GM12892 (cell line): ENCODE measurements at places on chromosomes 4 and X.
A peak's percentile ranks its signal among the peaks of the same experiment; 100 is the strongest.

DNA sequence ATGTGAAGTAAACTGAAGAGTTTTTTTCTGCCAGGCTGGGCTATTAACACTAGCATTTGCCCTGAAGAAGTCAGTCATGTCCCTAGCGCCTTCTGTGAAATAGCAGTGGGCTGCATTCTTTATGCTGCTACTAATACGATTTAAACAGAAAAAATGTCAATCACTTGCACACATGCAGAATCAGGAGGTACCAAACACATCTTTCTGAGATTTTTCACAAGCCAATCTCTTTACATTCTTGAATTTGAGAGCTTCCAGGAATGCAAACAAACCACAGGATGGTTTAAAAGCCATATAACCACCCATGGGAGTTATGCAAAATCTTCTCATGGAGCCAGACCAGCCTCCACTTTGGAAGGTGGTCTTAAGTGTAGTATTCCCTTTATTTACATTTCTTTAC lies 220.1 kb downstream of the IQCM start:
- no peak for DNase-seq

- no peak for DNase-seq
Observed at GRCh38 chr4:147108409-147108808, 162.7 kb upstream of the TTC29 start.

DNA sequence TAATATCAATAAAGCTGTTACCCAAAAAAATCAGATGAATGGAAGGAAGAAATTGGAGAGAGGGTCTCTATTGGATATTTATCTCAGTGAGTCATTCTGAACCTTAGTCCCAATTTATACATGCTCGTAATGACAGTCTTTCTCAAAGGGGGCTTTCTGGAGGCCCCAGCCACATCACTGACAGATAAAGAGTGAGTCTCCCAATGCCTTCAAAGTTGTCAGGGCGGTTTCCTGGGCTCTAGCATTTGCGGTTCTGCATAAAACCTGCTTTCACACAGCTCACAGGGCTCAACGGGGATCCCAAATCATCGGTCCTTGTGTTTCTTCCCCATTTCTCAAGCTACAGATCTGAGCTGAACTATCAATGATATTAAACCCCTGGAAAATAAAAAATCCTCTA lies 17.3 kb downstream of the TCEANC start:
- DNase-seq: no peak

DNA sequence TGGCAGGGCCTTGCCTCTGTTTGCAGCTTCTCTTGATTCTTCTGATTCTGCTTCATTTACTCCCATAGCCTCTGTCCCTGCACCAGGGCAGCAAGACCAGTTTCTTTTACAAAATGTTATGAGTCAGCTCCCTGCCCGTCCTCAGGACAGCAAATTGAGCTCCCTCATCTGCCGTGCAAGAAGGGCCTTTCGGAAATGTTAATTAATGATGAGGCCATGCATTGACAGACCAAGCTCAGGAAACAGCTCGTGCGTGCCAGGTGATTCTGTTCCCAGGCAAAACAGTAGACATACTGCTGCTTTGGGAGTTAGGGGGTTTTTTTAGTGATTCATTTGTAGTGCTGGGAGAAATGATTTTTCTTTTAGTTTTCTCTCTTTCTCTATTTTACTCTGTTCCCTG lies 231.7 kb downstream of the FBXW7 start:
- no peak for DNase-seq

DNA sequence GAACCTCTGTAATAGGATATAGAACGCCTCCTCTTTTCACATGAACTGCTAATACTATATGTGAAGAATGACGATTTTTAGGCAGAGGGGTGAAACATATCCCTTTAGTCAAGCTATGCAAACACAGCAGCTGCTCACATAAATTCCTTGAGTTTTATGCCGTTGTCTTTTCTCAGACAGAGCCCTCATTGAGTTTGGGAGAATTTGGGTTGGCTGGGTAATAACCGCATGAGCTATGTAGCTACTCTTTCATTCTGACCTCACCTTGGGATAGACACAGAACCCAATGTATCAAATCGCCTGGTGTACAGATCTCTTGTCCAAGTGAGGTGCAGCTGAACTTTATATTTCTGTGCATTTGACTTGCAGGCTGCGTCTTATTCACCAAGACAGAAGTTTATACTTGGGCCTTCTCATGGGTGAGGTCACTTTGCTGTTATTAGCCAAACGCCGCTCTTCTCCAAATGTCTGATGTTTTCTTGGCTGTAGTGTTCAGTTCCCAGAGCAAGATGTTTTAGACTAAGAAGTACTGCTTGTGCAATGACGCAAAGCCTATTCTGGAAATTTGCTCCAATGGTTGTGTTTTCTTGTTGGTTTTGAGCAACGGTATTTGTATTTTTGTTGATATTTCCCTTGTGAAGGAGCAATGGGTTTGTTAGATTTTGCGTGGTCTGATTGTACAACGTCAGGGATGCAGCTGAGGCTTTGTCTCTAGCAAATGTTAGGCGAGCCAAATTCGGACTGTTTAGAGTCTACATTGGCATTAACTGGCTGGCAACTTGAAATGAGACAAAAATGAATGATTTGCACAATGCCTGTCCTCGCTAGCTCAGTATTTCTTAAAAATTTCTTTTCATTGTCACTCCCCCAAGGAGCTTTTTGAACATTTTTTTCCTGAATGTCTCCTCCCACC lies 11.2 kb upstream of the SPARCL1 start:
- DNase-seq: no peak

- no peak for DNase-seq
Observed at GRCh38 chr4:23814996-23815660, 74.7 kb downstream of the PPARGC1A start.

DNA sequence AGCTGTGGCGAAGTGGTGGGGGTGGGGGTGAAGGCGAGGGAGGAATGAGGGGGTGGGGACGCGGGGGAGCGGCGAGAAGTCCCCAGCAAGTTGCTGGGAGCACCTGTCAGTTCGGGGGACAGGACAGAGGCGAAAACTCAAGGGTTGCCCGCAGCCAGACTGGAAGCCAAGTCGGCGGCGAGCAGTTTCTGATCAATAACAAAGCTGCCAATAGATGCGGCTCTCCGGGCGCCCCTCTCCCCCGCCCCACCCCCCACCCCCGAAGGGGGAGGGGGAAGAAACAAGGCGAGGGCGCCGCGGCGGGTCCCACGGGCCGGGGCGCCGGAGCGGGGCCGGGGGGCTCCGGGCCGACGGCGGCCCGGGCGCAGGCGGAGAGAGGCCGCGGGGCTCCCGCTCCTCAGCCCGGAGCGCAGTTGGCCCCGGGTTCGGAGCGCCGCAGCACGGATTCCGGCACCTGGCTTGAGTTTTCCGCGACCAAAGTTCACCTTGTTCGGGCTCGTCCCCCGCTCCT lies 379 bp downstream of the PDGFC start:
- peak; percentile 8 for DNase-seq

GRCh38 chrX:37765507-37765906 lies 14.4 kb upstream of the CYBB start:
- DNase-seq: no peak

DNA sequence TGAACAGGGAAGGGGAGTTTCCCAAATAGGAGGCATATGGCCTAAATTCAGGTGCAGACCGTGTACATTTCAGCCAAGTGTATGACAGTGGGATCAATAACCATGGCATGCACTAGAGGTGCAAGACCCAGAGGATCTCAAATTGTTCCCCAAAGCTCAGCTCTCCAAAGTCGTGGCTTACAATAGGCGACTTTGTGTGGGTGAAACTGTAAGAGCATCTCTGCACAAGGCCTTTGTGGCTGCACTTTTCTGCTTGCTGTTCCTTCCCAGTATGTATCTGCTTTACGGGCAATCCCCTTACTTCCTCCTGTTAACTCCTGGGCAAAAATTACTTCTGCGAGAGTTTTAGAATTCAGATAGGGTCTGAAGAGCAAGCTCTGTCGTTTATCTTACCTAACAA lies 518.3 kb upstream of the ZFP42 start:
- DNase-seq: no peak

- DNase-seq: no peak
Observed at GRCh38 chr4:119210775-119211174, 1.7 kb upstream of the USP53 start.

DNA sequence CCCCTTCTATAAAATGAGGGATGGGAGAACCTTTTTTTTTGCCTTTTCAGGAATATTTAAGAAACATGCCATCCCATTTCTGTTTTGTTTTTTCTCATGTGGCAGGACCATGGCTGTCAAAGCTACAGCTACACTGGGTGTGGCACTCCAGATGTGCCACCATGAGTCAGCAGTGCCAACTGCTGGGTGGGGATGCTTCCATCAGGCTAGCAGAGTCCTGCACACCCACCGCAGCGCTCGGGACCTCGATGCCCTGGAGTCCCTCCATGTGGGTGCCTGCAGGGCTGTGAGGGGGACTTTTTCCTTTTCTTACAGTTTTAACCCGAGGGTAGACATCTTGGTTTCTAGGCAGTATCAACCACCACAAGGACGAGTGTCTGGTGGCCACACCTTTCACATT lies 352.6 kb downstream of the NR3C2 start:
- DNase-seq: no peak

DNA sequence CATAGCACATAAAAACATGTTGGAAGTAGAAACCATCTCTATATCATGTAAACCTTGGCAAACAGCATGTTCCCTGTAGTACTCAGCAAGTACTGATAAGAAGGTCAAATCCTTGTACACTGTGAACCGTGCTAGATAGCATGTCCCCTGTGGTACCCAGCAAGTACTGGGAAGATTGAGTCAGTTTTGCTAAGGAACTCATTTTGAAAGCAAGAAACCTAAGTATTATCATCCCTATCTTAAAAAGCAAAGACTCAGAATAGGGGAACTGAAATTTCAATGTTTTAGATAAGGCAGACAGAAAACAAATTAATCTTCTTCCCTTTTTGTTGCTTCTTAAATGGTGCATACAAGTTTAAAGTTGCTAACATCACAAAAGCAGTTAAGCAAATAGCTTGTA lies 180.2 kb downstream of the RBM46 start:
- no peak for DNase-seq

DNA sequence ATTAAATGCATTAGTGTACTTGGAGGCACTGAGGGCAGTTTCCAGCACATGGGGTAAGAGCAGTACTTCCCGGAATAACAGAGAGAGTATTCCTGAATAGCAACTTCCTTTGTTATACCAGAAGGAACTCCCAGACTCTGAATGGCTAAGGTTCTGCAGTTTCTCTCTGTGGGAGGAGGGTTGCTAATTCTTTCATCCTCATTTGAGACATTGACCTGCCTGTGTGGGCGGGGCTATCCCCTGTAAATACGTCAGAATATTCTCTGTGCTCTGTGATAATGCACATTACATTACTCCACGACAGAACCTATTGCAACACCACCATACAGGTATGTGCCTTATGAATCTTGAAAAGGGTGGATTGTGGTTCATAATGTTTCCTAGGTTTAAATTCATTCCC lies 52.7 kb downstream of the SPINK2 start:
- no peak for DNase-seq

DNA sequence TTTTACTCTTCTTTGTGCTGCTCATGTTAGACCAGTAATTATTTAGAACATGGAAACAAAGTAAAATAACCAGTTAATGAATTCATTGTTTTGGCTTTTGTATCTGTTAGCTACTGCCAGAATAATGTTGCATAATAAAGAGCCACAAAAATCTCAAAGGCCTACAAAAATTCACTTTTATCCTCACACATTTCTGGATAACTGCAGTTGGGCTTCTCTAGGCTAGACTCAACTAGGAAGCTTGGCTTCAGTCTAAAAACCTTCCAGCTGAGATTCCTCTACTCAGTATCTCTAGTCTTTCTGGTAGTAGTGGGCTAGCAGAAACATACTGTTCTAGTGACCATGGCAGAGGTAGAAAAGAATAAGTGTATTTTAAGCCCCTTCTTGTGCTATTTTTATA lies 73.0 kb downstream of the FAT4 start:
- no peak for DNase-seq

- no peak for DNase-seq
Observed at GRCh38 chr4:140012688-140013486, 141.1 kb downstream of the MAML3 start.

GRCh38 chrX:152614791-152615190 lies 22.9 kb upstream of the GABRQ start:
- DNase-seq: no peak

GRCh38 chrX:12240491-12240890 lies 102.2 kb downstream of the FRMPD4 start:
- DNase-seq: no peak

GRCh38 chr4:48227662-48228061 lies 42.0 kb downstream of the TEC start:
- DNase-seq: no peak

DNA sequence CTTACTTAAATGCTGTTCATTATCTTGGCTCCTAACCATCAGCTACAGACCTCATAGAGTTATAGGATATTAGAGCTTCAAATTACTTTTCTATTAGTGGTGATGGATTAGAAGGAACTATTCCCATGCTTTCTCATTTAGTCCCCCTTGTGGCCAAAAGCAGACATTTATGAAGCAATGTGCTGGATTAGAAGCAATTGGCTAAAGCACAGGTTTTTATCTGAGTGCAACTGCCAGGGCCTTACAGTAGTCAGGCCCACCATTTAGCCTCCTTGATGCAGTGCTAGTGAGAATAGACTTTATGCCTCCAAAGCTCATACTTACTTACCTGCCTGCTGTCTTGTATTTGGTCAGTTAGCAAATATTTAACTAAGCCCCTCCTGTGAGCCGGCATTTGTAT lies 93.0 kb downstream of the TSPAN7 start:
- DNase-seq: no peak

GRCh38 chr4:24856586-24856985 lies 56.3 kb downstream of the CCDC149 start:
- DNase-seq: peak; percentile 36

DNA sequence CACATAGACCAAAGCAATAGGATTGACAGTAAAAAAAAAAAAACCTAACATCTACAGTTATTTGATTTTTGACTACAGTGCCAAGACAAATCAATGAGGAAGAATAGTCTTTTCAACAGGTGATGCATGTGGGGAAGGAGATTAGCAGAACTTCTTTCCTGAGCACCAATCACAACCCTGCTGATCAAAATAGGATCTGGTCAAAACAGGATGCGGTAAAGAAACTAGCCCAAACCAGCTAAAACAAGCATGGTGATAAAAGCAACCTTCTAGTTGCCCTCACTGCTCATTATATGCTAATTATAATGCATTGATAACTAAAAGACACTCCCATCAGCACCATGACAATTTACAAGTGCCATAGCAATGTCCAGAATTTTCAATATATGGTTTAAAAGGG lies 667.5 kb downstream of the GRXCR1 start:
- DNase-seq: no peak

- DNase-seq: no peak
Observed at GRCh38 chr4:142585411-142585810, 260.7 kb downstream of the INPP4B start.

DNA sequence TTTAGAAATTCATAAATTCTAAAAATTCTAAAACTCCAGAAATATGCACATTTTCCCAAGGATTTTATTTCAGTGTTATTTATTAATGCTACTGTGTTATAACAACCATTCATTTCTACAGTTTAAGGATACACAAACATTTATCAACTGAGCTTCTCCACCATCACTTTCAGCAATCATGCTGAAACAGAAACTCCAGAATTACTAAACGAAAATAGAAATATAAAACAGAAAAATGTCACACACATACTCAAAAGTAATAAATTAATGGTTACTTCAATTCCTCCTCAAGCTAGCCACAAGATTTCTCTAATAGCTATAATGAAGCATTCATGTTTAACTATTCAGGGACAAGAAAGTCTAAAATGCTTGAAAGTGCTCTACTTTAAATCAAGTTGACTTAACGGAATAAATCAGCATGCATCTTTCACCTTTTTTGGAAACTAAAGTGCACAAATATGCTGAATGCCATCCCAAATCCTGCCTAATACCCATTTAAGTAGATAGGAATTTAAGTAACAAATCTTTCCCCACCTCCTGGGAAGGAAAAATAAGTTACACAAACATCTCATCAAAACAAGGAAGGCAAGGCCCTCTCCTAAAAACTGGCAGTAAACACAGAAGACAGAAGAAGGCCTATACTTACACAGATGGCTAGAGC lies 563 bp downstream of the FAM13A start:
- no peak for DNase-seq
